ENCODE measurements at places on chromosomes 16 and 17.

DNA sequence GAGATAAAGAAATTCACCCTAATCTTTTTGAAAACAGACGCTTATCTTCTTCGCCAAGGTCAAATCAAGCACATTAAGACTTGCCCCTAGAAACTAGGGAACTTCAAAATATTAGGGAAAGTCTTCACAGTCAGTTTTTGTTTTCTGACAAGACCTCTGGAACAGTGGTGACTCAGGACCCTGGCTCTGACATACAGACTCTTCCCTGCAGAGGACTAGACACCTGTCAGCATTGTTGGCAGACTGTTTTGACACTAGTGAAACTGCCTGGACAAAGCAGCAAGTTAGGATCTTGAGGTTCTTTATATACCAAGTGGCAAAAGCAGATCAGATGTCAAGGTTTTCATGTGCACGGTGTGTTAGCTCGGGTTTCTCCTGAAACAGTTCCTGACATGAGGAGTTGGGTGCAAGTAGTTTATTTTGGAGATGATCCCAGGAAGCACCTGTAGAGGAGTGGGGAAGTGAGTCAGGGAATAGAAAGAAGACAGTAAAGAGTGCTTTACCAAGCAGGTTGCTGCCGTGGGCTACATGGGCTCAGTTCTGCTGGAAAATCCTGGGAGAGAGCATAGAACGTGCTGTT lies 182.0 kb upstream of the IRX5 start:
- no peak for DNase-seq

- DNase-seq: no peak
These were observed 39.8 kb downstream of the TMEM11 start for GRCh38 chr17:21174186-21174585.

DNA sequence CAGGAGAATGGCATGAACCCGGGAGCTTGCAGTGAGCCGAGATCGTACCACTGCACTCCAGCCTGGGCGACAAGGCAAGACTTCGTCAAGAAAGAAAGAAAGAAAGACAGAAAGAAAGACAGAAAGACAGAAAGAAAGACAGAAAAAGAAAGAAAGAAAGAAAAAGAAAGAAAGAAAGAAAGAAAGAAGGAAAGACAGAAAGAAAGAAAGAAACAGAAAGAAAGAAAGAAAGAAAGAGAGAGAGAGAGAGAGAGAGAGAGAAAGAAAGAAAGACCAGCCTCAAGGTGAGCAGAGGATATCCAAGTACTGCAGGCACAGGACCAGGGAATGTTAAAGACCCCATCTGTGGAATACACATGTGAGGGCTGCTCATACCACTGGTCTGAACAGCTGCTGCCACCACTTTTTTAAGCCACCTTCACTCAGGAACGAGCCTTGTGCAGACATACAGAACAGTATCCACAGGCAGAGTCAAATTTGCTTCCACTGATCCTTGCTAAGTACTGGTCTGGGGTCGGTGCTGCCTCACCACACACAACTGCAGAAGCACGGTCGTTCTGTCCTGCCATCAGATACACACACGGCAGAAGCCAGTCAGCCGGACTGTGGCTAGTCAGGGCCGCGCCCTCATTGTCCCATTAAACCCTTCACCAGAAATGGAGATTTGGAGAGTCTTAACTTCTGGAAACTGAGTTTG lies 7.7 kb downstream of the RAB5C start:
- DNase-seq: no peak

GRCh38 chr17:4959261-4959965 lies 8.2 kb downstream of the SPAG7 start:
- no peak for DNase-seq

DNA sequence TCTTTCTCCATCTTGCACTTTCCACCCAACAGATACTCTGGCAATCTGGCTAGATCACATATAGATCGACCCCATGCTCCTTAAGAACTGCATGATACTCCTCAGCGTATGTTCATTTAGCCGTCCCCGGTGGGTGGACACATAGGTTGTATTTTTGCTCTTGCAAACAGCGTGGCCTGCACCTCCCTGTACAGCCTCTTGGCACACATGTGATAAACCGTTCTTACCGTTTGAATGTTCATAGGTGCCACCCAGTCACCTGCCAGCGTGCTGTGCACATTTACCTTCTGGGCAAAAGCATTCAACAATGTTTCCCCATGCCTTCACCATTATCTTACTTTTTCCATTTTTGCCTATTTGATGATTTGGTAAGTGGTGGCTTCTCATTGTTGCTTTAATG lies 6.2 kb downstream of the TNP2 start:
- no peak for DNase-seq

GRCh38 chr16:85579191-85579590 lies 33.9 kb upstream of the GSE1 start:
- no peak for DNase-seq

DNA sequence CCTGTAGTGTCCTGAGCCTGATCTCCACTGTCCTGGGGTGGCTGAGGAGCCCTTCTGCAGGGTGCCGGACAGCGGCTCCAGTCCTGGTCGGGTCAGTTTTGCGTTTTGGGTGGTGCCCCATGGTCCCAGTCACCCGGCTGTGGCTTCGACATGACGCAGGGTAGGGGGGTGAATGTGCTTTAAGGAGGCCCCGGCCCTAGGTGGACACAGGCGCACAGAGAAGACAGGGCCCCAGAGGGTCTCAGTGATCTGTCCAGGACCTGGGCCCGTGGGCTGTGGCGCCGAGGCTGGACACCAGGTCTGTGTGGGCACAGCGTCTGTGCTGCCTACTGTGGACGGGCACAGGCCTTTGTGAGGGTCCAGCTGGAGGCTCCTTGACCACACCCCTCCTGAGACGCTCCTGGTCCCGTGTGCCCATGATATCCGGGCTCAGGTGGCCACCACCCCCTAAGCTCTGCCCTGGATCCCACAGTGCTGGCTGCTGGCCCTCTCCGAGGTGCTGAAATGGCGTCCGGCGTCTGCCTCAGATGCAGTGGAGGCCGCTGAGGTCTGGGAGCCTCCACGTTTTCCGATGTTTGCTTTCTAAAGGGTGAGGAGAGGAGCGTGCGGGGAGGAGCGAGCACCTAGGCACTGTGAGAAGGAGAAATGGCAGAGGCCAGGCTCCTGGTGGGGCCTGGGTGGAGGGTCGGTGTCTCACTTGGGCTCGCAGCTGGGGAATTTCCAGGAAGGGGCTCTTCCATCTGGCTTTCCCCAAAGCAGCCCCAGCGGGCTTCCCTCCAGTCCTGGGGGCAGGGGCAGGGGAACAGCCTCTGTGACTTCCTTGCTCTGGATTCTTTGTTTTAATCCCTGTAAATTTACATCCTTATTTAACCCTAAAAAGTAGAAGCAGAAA lies 56.1 kb upstream of the ACSF3 start:
- DNase-seq: no peak

GRCh38 chr17:81664051-81664470 lies 2.3 kb downstream of the OXLD1 start:
- no peak for DNase-seq

GRCh38 chr16:49453021-49453420 lies 79.4 kb downstream of the C16orf78 start:
- DNase-seq: no peak

DNA sequence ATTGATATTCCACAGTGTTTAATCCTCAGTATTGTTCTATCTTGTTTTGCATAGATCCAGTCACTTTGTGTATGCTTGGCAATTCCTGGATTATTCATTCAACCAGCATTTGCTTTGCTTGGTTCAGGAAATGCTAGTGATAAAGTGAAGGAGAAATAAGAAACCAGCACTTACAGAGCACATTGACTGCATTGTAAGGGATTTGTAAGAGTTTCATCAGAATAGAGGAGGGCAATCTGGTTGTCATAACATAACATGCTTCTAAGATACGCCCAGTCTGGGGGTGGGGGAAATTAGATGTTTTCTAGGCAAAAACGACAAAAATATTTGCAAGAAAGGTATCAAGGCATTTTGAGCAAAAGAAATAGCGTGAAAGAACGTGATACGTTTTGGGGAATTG lies 40.4 kb downstream of the TNRC6A start:
- DNase-seq: no peak

- DNase-seq: no peak
These were observed 75.4 kb downstream of the IRX3 start for GRCh38 chr16:54211203-54211602.

DNA sequence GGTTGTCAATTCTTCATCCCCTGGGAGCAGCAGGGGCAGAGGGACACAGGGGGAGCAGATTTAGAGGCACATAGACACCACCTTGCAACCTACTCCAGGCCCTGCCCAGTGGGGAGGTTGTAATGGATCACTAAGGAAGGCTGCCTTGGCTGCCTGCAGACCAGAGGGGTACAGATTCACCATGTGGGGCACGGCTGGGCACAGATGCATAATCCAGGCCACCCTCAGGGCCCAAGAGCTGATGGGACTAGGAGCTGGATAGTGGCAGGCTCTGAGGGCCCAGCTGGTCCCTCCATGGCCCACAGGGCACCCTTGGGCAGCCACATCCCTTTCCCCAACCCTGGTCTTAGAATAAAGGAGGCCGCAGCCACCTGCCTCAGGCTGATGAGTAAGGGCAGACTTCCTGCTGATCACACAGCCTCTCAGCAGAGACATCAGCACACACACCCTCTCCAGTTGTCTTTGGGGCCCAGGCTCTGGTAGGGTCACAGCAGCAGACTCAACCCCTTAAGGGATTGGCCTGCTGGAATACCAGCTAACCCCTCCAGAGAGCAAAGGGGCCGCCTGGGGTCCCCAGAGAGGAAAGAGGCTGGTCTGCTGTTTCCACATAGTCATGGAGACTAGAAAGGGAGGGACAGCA lies 224.9 kb downstream of the GSG1L start:
- DNase-seq: no peak

GRCh38 chr17:82487910-82488309 lies 29.4 kb downstream of the NARF start:
- no peak for DNase-seq

DNA sequence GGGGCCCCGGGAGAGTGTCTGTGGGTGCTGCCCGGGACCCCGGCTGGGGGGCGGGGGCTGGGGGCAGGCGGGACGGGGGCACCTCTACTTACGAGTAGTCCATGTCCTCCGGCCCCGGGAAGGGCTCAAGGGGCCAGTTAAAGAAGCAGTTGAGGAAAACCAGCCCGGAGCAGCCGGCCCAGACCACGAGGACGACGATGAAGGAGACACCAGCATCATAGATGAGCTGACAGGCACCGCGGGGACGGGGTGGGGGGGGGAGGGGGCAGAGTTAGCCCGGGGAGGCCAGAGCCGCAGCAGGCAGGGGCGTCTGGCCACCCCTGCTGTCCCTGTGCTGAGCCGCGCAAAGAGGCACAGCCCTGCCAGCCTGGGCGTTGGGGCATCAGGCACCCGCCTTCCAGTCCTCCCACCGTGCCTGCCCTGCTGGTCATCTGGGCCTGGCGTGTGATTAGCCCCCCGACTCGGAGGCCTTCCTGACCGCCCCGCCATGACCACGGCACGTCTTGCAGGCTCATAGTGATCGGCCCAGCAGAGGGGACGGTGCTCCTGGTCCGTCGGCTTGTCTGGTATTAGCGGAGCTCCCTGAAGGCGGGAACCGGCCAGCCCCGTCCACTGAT lies 29.0 kb upstream of the PITPNA start:
- no peak for DNase-seq

GRCh38 chr16:17269439-17269838 lies 201.3 kb downstream of the XYLT1 start:
- no peak for DNase-seq

DNA sequence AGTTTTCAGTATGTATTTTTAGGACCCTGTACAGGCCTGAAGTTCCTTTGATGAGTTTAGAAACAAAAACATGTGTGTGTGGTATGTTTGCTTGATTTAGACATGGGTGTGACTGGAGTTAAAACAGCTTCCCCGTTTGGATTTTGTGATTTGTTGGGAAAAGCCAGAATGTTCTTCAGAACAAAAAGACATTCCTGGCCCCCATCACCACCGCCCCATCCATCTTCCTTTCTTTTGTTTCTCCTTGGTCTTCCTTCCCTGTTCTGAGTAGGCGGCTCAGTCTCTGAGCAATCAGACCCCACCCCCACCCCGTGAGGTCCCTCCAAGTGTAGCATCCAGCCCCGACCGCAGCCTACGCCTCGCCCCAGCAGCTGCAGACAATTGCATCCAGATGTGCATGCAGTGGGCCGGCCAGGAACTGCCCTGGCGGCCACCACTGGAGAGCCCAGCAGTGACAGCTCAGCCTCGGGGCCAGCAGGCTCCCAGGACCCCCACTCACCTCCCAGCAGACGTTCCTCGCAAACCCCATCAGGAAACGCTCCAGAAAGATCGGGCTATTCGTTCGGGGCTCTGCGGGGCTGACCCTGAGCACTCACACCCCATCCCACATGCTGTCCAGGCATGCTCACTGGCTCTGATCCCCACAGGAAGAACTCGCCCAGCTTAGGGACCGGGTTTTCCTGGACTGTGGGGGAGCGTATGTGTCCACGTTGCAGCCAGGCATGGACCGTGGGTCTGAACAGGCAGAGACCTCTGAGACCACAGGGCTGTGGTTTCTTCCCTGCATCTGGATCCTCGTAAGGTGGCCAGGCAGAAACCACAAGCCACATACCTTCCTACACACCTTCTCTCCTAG lies 99.8 kb upstream of the CDH5 start:
- DNase-seq: no peak

DNA sequence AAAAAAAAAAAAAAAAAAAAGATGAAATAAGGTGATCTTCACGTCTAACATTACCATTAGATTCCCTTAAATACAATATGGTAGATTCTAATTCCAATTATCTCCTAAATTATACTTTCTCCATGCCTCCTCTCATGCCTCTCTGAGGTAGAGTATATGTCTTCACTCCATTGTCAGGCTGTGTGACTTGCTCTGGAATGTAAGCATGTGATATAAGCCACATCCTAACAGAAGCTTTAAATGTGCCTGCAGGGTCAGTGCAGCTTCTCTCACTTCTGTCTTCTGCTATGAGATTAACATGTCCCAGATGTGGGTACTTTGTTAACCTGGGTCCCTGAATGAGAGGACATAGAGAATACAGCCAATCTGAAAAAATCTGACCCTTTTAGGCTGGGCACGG lies 32.6 kb downstream of the MED13 start:
- DNase-seq: no peak

DNA sequence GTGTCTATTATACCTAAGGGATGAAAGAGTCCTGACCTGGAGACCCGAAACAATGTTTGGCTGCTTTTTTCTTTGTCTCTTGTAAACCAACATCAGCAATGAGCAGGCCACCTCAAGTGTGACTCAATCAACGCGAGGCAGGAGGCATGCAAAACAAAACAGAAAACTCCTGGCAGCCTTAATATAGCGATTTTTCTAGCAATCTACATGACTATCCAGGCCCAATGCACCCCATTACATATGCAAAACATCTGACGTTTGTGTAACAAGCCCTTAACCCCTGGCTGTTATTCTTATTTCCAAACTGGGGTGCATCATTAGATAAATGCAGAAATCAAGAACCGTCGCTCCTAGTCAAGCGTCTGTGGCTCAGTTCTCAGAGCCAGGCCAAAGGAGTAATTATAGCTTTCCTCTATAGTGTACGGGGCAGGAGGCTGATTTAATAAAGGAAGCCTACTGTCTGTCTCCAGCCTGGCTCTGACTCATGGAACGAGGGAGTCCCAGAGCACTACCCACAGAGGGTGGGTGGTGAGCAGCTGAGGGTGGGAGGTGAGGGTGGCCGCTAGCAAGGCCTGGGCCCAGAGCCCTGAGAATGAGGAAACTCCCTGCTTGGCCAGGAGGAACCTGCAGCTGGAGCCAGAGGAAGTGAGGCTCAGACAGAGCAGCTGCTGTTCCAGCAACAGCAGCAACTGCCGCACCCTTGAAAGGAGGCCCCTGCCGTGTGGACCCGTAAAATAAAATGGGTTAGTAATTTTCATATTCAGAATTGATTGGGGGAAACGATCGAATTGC lies 43.9 kb downstream of the CHD9 start:
- peak; percentile 33 for DNase-seq
